T-helper 2 cell treated with Interferon-gamma antibody and Interleukin-4, amounts not matched to agents 5 μg/mL and 100 μg/mL, for 36 hours (primary cell): ENCODE measurements at places on chromosomes 4 and X.

DNA sequence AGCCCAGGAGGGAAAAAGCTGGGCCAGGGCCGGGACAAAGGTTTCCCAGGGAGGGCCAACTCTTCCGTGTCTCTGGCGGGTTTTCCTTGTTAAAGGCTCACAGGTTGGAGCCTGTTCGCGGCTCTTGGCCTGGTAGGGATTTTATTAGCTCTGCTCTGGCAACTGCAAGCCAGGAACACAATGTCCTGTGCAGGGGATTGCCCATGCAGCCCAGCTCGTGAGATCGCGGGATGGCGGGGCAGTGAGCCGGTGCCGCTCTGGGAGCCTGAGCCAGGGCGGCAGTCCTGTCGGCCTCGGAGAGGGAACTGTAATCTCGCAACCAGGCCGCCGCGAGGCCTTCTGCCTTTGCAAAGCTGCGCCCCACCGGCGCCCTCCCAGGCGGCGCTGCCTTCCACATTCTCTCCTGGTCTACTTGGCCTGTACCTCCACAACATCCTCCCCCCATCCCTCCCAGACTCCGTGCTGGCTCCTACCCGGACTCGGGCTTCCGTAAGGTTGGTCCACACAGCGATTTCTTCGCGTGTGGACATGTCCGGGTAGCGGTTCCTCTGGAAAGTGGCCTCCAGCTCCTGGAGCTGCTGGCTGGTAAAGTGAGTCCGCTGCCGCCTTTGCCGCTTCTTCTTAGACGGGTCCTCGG is 2.1 kb downstream of the PITX2 start:
- DNase-seq: no peak

GRCh38 chrX:97367125-97367524 is 483.4 kb downstream of the RPA4 start:
- no peak for DNase-seq

DNA sequence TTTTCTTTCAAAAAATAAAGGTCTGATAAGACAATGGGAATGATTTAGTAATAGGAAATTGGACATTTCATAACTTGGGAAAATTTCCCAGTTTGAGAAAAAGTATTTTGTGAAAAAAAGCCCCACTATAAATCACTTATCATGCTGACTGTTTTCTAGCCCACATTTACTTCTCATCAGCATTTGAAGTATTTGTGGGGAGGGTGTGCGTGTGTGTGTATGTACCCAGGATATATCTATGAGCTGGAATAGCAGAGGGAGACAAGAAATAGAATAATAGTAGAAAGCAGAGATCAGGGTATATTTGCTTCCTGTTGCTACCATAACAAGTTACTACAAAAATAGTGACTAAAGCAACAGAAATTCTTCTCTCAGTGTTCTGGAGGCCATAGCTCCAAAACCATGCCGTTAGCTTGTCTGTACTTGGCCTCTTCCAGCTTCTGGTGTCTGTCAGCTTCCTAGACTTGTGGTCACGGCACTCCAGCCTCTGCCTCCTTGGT is 139.8 kb downstream of the PTTG2 start:
- no peak for DNase-seq

- no peak for DNase-seq
Measured at GRCh38 chr4:88585917-88586316, 6.4 kb upstream of the HERC3 start.

GRCh38 chrX:49627086-49627777 is 28.4 kb downstream of the GAGE1 start:
- no peak for DNase-seq

- DNase-seq: no peak
Measured at GRCh38 chr4:139208404-139208945, 31.5 kb upstream of the ELF2 start.

- DNase-seq: no peak
Measured at GRCh38 chrX:10288373-10288975, 131.7 kb downstream of the CLCN4 start.

DNA sequence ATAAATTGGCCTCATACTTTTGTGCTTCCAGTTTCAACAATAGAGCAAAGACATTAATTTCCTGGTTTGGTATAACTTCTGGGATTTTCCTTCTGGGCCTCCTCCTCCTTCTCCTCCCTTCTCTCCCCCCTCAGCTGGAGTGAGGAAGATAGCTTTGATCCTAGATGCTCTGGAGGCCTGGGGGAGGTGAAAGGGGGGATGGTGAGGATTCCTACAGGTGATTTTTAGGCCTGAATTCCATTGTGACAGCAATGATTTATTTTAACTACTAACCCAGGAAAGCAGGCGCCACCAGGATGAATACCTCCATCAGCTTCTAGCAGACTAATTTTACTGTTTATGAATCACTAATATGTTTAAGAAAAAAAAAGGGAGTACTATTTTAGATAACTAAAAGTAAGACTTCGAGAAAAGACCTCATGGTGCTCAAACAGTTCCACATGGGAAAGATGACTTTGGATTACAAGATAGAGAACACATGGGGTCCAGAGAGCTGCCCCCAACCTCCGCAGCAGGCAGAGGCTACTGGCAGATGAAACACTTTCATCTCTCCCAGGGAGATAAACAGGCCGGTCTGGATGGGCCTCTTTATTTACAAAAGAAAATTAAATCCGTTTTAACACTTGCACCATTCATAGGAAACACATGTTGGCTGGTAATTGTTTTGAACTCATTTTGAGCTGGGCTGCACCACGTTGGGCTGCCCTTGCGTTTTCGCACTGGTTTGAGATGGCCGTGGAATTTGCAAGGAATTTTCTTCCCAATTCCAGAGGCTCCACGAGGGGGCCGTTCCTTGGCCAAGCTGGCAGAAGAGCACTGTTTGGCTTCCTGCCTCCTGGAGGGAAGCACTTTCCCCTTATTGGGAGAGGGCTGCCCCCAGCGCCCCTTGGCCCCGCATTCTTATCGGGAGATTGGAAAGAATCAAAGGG is 125.1 kb upstream of the STX18 start:
- no peak for DNase-seq

GRCh38 chr4:110840221-110840654 is 217.4 kb upstream of the PITX2 start:
- no peak for DNase-seq

GRCh38 chr4:61934198-61934597 is 734.1 kb downstream of the ADGRL3 start:
- DNase-seq: no peak

- no peak for DNase-seq
Measured at GRCh38 chr4:88693792-88694191, 3.8 kb downstream of the NAP1L5 start.

- no peak for DNase-seq
Measured at GRCh38 chr4:124958847-124959246, 246.3 kb upstream of the ANKRD50 start.

DNA sequence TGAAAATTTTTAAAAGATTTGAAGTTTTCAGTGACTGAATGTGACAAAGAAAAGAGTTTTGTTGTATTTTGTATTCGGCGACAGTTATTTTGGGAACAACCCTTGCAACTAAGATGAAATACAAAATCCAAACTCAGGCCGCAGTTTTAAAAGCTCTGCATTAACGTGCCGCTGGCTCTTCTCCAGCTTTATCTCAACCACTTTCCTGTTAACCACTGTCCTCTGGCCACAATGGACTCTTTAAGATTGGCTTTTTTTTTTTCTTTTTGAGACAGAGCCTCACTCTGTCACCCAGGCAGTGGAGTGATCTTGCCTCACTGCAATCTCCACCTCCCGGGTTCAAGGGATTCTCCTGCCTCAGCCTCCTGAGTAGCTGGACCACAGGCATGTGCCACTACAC is 22.1 kb upstream of the AMTN start:
- no peak for DNase-seq

- DNase-seq: no peak
Measured at GRCh38 chr4:6746721-6747293, 30.8 kb downstream of the BLOC1S4 start.

GRCh38 chr4:108143515-108143914 is 25.2 kb downstream of the LEF1 start:
- no peak for DNase-seq

DNA sequence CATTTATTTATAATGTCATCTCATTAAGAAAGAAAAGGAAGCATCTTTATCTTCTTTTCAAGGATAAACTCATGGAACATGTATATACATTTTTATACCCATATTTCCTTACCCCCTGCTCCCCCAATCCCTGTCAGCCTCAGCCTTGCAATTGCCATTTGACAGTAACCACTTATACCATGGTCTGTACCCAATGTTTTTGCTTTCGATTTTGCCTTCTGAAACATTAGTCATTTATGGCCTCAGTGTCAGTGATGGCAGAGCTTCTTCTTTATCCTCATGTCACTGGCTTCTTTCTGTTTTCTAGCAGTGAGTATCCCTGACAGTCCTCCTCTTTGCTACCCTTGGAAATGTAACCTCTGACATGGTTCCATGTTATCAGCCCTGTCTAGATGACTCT is 228.4 kb downstream of the SPRY1 start:
- no peak for DNase-seq

DNA sequence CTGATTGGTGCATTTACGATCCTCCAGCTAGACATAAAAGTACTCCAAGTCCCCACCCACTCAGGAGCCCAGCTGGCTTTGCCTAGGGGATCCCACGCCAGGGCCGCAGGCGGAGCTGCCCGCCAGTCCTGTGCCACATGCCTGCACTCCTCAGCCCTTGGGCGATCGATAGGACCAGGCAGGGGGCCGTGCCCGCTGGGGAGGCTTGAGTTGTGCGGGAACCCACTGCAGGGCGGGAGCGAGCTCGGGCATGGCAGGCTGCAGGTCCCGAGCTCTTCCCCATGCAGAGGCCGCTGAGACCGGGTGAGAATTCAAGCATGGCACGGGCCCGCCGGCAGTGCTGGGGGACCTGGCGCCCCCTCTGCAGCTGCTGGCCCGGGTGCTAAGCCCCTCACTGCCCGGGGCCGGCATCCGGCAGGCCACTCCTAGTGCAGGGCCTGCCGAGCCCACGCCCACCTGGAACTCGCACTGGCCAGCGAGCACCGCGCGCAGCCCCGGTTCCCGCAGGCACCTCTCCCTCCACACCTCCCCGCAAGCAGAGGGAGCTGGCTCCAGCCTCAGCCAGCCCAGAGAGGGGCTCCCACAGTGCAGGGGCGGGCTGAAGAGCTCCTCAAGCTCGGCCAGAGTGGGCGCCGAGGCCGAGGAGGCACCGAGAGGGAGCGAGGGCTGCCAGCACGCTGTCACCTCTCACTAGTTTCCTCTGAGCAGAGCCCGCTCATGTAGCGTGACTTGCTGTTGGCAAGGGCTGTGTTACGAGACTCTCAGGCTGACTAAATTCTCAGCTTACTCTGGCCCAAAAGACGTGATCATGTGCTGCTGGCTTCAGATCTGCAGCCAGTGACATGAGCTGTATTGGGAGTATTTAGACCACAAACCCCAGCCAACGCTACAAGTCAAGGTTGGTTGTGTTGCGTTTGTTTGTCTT is 87.5 kb downstream of the TRAPPC11 start:
- DNase-seq: no peak

DNA sequence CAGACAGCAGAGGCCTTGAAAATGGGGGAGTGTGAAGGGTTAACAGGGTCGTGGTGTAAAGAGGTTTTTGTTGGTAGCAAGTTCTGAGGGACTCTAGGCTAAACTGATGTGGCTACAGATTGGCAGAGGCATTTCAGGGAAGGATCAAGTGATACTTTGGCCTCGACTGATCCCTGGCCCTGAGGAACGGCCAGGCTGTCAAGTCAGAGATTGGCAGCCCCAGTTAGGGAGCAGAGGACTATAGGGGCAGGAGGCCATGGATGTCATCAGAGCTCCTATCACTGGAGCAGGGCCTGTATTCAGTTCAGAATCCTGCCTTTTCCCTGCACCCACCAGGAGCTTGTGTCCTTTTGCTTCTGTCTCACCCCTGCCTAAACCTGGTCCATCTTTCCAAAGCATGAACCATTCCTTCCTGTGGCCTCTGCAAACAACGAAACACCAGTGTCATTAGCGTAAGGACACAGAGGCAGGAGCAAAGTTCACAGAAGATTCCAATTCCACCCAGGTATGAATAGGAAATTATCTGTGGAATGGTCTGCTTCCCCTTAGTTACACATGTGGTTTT is 613.1 kb downstream of the MID1IP1 start:
- DNase-seq: no peak

DNA sequence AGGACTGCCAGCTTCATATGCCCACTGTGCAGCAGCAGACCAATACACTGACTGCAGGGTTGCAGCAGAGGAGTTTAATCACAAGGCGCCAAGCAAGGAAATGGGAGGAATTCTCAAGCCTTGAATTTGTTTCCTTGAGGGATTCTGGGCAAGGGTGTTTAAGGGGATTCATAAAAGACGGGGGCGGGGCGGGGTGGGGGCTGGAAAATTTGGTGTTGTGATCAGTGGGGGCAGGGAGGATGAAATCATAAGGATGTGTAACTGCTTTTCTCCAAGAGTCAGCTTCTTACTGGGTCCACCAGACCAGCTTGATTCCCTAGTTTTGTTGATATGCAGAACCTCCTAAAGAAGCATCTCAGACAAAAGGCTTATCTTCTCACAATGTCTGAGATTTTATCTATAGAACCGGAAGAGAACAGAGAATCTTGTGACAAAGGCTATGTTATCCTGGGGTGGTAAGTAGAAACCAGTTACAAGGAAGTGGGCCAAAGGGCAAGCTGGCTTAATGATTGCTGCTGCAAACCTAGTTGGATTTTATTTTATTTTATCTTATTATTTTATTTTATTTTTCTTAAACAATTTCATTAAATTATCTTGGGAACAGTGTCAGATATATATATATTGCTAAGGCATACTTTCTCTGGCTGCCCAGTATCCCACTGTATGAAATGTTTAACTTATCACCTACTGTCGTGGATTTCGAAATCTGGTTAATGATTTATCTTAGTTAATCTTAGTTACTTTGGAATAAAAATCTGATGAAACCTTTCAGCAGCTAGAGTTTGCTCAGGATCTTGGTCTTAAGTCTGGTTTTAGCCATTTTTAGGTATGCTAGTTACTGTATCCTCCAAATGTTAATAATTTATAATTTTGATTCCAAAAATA is 276.4 kb downstream of the RPA4 start:
- no peak for DNase-seq

GRCh38 chr4:127601029-127601428 is 31.7 kb upstream of the INTU start:
- DNase-seq: no peak

GRCh38 chrX:116238567-116239255 is 68.2 kb downstream of the AGTR2 start:
- no peak for DNase-seq

DNA sequence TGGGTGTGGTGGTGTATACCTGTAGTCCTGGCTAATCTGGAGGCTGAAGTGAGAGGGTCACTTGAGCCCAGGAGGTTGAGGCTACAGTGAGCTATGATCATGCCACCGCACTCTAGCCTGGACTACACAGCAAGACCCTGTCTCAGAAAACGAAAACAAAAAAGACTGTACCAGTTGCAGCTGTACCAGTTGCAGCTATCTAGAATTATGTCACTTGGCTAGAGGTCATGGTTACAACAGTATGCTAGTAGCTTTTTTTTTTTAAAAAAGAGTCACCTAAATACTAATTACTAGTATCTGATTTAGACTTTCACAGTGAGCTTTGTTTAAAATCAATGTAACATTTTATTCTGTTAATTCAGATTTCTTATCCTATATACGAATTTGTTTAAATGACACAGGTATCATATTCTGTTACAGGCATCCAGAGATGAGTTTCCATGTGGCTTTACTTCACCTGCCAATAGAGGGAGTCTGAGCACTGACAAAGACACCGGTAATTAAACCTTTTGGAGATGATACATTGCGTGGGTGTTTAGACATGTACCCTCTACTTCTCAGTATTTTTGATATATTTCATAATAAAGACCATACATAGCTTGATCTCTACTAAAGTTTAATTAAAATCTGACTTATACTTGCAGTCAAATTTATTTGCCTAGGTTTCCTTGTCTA is 100.2 kb upstream of the IL13RA1 start:
- DNase-seq: no peak
